NCI-H1436 treated with DMSO at 0.1 percent for 48 hours (cell line): ENCODE measurements at places on chromosomes 11 and 22.

DNA sequence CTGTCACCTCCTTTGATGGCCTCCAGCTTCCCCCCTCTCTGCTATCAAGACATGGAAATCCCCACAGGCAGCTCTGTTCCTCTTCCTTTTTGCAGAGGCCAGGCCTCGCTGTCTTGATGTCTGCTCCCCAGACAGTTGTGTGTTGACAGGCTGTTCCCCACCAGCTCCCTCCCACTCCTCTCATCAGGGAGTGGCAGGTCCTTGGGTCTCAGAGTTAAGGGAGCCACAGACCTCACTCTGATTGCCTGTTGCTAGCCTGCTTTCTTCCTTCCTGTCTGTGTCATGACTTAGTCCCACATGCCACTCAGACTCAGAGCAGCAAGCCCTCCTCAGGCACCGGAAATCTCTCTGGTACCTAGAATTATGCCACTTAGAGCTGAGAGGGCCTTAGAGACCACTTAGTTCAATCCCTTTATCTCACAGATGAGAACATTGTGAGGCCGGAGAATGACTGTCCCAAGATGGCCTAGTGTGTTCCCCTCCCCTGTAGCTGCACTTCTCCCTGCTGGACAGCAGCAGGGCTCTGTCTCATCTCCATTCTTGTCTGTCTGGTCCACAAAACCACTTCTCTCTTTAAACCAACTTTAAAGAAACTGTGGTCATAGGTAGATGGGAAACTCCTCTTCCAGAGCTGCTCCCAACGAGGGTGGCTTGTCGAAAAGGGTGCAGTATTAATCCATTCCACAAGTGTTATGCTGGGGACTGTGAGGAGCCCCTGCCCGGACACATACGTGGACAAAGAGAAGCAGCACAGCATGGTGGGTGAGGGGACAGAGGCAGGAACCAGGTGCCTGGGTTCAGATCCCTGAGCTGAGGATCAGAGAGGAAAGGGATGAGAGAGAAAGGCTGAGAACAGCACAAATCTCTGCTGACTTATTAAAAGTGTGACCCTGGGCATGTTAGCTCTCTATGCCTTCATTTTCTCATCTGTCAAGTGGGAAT is 4.2 kb downstream of the AMPD3 start:
- DNase-seq: no peak

GRCh38 chr11:123202155-123203151 is 7.4 kb upstream of the CLMP start:
- DNase-seq: no peak

- DNase-seq: no peak
Observed at GRCh38 chr11:101757741-101758140, 157.1 kb upstream of the CEP126 start.

GRCh38 chr11:57248780-57249383 is 11.8 kb upstream of the APLNR start:
- DNase-seq: no peak

DNA sequence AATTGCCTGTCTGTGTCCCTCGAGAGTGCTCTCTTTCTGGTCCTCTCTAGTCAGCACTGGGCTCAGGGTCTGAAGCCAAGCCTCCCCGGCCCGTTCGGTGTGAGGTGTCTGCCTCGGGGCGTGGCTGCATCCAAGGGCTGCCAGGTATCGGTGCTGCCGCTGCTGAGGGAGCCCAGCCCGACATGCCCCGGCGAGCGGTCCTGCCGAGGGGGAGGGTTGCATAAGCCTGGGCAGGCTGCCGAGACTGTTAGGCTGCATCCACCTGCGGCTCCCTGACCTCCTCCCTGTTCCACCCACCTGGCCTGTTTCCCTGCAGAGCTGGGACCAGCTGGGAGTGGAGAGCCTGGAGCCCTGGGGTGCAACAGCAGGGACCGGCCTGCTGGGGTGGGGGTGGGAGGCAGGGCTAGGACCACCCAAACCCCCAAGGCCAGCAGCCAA is 6.3 kb downstream of the OVOL1 start:
- no peak for DNase-seq

DNA sequence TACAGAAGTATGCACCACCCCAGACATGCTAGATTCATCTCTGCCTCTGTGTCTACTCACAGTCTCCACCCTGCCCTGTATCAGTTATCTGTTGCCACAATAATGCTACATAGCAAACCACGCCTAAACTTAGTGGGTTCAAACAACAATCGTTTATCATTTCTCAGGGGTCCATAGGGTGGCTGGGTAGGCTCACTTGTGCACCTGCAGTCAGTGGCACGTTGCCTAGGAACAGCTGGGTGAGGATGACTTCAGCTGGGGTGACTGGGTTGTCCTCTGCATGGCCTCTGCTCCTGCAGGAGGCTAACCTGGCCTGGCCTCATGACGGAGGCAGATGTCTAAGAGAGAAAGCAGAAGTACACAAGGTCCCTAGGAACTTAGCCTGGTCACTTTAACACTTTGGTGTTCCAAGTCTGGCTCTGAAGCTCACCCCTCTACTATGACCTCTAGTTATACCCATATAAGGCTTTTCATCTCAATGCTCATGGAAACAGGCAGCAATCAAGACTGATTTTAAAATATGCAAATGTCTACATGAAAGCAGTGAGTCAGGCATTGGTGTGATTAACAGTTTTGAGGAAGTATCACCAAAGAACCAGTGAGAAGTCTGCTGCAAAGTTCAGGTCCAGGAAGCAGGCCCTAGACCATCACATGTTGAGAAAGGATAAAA is 10.7 kb downstream of the OLFML1 start:
- DNase-seq: no peak

DNA sequence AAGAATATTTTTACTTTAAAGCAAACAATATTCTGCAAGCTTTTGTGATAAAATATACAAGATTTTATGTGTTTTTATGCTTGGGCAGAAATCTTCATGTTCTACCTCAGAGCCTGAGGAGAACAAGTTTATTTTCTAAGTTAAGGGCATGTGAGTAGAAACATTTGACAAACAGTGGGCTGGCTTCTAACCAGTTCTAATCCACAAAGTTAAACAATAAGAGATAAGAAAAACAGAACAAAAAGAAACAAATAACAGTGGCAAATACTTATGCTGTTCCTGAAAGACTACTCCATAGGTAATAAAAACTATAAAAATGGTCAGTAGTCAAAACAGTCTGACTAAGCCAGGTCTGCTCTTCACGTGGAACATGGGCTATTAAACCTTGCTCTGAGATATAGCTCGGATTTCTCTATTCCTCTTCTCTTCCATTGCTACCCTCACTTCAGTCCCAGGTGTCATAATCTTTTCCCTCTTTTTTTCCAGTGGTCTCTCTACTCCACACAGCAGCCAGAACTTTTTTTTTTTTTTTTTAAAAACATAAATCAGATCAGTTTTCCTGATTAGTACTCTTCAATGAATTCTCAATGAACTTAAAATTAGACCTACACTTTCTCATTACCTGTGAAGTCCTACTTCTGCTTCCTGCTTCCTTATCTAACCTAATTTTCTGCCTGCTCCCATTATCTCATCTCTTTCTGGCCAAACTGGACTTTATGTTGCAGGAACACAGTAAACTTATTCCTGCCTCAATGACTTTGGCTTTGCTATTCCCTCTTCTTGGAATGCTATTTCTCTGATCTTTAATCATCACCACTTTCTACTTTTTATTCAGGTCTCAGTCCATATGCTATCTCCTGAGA is 671.1 kb upstream of the CCDC90B start:
- DNase-seq: no peak

GRCh38 chr11:45289369-45289768 is 3.2 kb upstream of the SYT13 start:
- no peak for DNase-seq

DNA sequence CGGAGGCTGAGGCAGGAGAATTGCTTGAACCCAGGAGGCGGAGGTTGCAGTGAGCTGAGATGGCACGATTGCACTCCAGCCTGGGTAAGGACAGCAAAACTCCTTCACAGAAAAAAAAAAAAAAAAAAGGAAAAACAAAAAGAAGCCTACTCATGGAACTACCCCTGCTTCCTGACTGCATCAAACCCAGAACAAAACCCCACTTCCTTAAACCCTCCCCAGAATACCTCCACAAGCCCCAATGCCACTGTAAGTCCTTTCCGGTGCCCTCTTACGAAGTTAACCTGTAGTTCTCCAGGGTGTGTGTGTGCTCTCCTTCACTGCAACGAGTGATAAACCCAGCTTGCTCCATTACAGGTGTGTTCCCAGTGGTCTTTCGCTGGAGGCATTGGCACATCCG is 8.6 kb upstream of the TOLLIP start:
- DNase-seq: no peak

- no peak for DNase-seq
Observed at GRCh38 chr11:134266841-134267251, 9.3 kb upstream of the GLB1L3 start.

GRCh38 chr22:24043958-24044357 is 32.9 kb downstream of the CABIN1 start:
- no peak for DNase-seq

- no peak for DNase-seq
Observed at GRCh38 chr11:92159931-92160330, 64.7 kb upstream of the FAT3 start.

- DNase-seq: no peak
Observed at GRCh38 chr11:81596704-81597103, 1137.0 kb downstream of the FAM181B start.

- no peak for DNase-seq
Observed at GRCh38 chr11:60390419-60390818, 5.8 kb upstream of the MS4A14 start.

DNA sequence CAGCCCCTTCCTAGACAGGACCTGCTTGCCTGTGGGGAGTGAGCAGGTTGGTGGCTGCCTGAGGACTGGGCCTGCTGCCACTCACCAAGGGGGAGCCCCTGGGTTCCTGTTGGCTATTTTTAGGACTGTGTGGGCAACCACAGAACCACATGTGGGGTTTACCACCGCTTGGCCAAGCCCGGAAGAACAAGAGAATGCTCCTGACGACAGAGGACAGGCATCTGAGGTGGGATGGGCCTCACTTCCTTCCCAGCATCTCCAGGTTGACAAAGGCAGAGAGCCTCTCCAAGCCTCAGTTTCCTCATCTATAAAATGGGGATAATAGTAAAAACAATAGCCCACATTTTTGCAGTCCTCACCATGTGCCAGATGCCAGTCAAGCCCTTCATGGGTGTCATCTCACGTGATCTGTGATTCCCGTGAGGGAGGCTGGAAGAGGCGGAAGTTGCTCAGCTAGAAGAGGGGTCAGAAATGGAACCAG is 43.6 kb downstream of the LRRC32 start:
- no peak for DNase-seq

DNA sequence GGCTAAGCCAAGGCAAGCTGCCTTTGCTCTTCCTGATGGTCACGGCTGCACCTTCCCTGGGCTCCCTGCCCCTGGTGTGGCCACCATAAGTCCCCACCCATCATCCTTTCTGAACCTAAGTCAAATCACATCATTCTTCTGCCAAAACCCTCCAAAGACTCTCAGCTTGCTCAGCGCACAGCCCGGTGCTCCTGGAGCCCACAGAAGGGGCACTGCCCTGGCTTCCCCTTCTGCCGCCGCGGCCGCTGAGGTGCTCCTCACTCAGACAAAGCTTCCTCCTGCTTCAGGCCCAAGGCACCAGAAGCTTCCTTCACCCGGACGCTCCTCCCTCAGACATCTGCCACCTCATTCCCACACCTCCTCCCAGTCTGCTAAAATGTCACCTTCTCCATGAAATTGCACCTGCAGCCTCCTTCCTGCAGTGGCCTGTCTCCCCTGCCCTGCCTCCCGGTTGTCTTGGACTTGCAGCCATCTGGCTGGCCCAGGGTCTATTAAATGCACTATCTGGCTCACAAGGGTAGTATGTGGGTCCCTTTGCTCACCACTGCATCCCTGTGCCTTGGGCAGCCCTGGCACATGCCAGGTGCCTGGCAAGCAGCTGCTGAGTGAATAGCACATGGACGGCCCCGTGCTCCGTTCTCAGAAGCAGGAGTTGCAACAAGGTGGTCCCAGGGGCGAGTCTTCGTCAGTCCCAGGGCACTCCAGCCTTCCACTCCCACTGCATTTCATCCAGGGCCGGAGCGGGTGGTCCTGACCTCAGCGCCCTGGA is 108.2 kb downstream of the WNT7B start:
- no peak for DNase-seq

DNA sequence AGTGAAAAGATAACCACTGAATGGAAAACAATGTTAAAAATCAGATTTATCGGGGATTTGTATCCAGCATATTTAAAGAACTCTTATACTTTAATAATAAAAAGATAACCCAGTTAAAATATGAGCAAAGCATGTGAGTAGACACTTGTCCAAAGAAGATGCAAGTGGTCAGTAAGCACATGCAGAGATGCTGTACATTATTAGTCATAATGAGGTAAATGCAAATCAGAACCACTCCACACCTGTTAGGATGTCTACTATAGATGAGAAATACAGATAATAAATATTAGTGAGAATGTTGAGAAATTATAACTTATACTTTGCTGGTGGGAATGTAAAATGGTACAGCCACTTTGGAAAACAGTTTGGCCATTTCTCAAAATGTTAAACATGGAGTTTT is 28.0 kb downstream of the QSER1 start:
- DNase-seq: no peak

DNA sequence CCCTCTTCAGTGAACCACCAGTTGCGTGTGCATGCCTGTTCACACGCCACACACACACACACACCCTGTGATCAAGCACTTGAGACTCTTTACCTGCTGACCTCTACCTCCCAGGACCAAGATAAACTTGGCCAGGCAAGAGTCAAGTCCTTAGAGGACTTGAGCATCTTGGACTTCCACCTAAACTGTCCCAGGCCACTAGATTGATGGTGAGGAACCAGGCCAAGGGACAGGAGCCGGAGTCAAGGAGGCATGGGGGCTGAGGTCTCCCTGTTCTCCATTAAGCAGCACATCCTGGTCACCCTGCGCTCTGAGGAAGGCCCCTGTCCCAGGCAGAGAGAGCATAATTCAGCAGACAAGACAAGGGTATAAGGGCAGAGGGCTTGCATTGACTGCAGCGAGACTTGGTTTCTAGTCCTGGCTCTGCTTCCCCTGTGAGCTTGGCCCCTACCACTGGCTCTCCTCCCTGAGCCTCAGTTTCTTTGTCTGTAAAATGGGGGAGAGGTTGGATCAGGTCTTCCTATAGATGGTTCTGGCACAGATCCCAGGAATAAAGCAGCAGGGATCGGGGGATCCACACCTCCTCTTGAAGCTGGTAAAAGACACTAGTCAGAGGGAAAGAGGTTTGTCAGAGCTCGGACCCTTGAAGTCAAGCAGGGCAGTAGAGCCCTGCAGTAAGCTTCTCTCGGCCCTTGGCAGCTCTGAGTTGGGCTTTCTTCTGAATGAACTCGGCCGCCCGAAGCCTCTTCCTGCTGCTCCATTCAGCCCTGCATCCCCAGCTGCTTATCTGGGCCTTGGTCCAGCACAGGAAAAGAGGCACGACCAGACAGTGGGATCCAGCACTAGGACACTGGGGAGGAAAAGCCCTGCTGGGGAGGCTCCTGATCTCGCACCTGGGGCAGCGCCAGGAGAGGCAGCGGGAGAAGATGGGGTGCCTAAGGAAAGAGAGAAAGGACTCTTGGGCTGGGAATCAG is 2.0 kb downstream of the CREB3L1 start:
- DNase-seq: no peak

- no peak for DNase-seq
Observed at GRCh38 chr11:105070306-105070705, 25.2 kb upstream of the CARD16 start.

GRCh38 chr11:80085563-80085962 is 644.7 kb upstream of the TENM4 start:
- DNase-seq: no peak

GRCh38 chr11:60951904-60952741 is at the start of gene SLC15A3:
Gene SLC15A3 (minus strand): TSS chr11:60952176. CDS start chr11:60951551, 625 bp downstream.
- DNase-seq: no peak

GRCh38 chr11:95939091-95939490 is 15.2 kb upstream of the MTMR2 start:
- DNase-seq: no peak
